Bronchial smooth muscle cell (primary cell): ENCODE measurements at places on chromosomes 5 and 9. TPM values are rescaled to one million over a fixed set of nuclear protein-coding genes. Genes with fewer than 3 reads are reported as not detected.

Gene LMX1B
- not detected in 2 replicates for total RNA-seq

Gene SNX30
- total RNA-seq = 18.0 and 28.5 TPM in 2 replicates

Gene MARCOL
- not detected in 2 replicates for total RNA-seq

Gene LRRC70
- 0.26 and 0.79 TPM in 2 replicates for total RNA-seq

Gene TNFSF15
- total RNA-seq = 0.09 and 0.16 TPM in 2 replicates

Gene PITX1
- 0.47 and 4.1 TPM in 2 replicates for total RNA-seq

Gene GABRA6
- total RNA-seq = not detected in 2 replicates

Gene SCGB3A2
- not detected in 2 replicates for total RNA-seq

Gene TRIM36
- 0.09 and 0.32 TPM in 2 replicates for total RNA-seq

Gene TPPP
- under 0.01 and 0.09 TPM in 2 replicates for total RNA-seq

Gene SV2C
- not detected in 2 replicates for total RNA-seq

Gene CCL27
- total RNA-seq = 0.09 TPM in 1 of 2 replicates, not detected in the other

Gene ARRDC1
- total RNA-seq = 11.7 and 11.8 TPM in 2 replicates

Gene PCDHA10
- under 0.01 and 0.26 TPM in 2 replicates for total RNA-seq

Gene HRCT1
- 0.16 and 0.17 TPM in 2 replicates for total RNA-seq

Gene FCN2
- not detected in 2 replicates for total RNA-seq

Gene RIOK2
- 12.8 and 29.5 TPM in 2 replicates for total RNA-seq

Gene FAM169A
- 0.16 and 0.17 TPM in 2 replicates for total RNA-seq

Gene SAXO1
- 0.09 and 0.16 TPM in 2 replicates for total RNA-seq

Gene SLC36A3
- total RNA-seq = not detected in 2 replicates

Gene TAF11L5
- not detected in 2 replicates for total RNA-seq

Gene PDE4D
- 10.6 and 18.9 TPM in 2 replicates for total RNA-seq

Gene SLCO6A1
- not detected in 2 replicates for total RNA-seq

Gene SPINK7
- not detected in 2 replicates for total RNA-seq

Gene GGTA1
- total RNA-seq = under 0.01 TPM in 1 of 2 replicates, not detected in the other

Gene CDKN2B-AS1
- 5.6 and 7.7 TPM in 2 replicates for total RNA-seq

Gene GPRIN1
- 1.8 and 3.2 TPM in 2 replicates for total RNA-seq

Gene CCDC192
- not detected in 2 replicates for total RNA-seq

Gene CAMK2A
- total RNA-seq = 0.47 and 0.69 TPM in 2 replicates

Gene CTXN3
- total RNA-seq = not detected in 2 replicates

Gene ECSCR
- total RNA-seq = not detected in 2 replicates

Gene TLR4
- 2.2 and 5.8 TPM in 2 replicates for total RNA-seq

Gene ZBTB6
- 8.2 and 12.6 TPM in 2 replicates for total RNA-seq

Gene TPRN
- 3.9 and 5.4 TPM in 2 replicates for total RNA-seq

Gene CTSV
- total RNA-seq = 0.16 and 0.34 TPM in 2 replicates

Gene TMEM215
- not detected in 2 replicates for total RNA-seq

Gene IFNA21
- total RNA-seq = not detected in 2 replicates

Gene NEUROG1
- not detected in 2 replicates for total RNA-seq

Gene PCDHAC2
- total RNA-seq = under 0.01 and 0.09 TPM in 2 replicates

Gene PCDHGC5
- total RNA-seq = 3.5 and 4.4 TPM in 2 replicates

Gene ENTPD2
- under 0.01 TPM in 1 of 2 replicates, not detected in the other for total RNA-seq

Gene ITGA2
- total RNA-seq = 8.3 and 29.0 TPM in 2 replicates

Gene TRIM52
- total RNA-seq = 5.7 and 10.0 TPM in 2 replicates

Gene CEL
- total RNA-seq = 0.32 and 0.34 TPM in 2 replicates

Gene PPP1R26
- 5.7 and 6.3 TPM in 2 replicates for total RNA-seq

Gene CDH6
- 62.3 and 85.1 TPM in 2 replicates for total RNA-seq

Gene CDH10
- total RNA-seq = 0.32 TPM in 1 of 2 replicates, not detected in the other

Gene SLC6A3
- total RNA-seq = under 0.01 TPM in 1 of 2 replicates, not detected in the other

Gene FKBP15
- total RNA-seq = 12.6 and 13.7 TPM in 2 replicates

Gene HTR1A
- not detected in 2 replicates for total RNA-seq

Gene RGS7BP
- total RNA-seq = not detected in 2 replicates
